ENCODE measurements at places on chromosomes 11 and 22. TPM values are rescaled to one million over a fixed set of nuclear protein-coding genes. Genes with fewer than 3 reads are reported as not detected.

The SPON1 gene
- 30.5 TPM for total RNA-seq

The SNU13 gene
- 76.8 TPM for total RNA-seq

The H19 gene
- 65.2 TPM for total RNA-seq

The ZPR1 gene
- 48.1 TPM for total RNA-seq

The DEPDC7 gene
- 4.6 TPM for total RNA-seq

The CELF1 gene
- total RNA-seq = 97.9 TPM

The TBX1 gene
- total RNA-seq = not detected

The SELENOO gene
- 17.3 TPM for total RNA-seq

The FXYD2 gene
- total RNA-seq = not detected

Measured in smooth muscle cell of the pulmonary artery (primary cell).